GM23338 (cell line): ENCODE measurements at places on chromosomes 7 and 10. TPM values are rescaled to one million over a fixed set of nuclear protein-coding genes. Genes with fewer than 3 reads are reported as not detected.
A peak's percentile ranks its signal among the peaks of the same experiment; 100 is the strongest.

The CALCR gene
- 1.4 and 1.6 TPM in 2 replicates for total RNA-seq

The INA gene
- total RNA-seq = 25.1 and 26.1 TPM in 2 replicates

The CDK1 gene
- 166 and 168 TPM in 2 replicates for total RNA-seq

The IKZF1 gene
- total RNA-seq = 0.43 and 1.8 TPM in 2 replicates

The DPYSL4 gene
- total RNA-seq = 23.9 and 24.6 TPM in 2 replicates

The ERVW-1 gene
- 0.07 TPM in 1 of 2 replicates, not detected in the other for total RNA-seq

The ATP6V0E2 gene
- 18.8 and 34.7 TPM in 2 replicates for total RNA-seq

The POT1 gene
- 40.4 and 44.0 TPM in 2 replicates for total RNA-seq

GRCh38 chr10:111116762-111117445 lies 40.1 kb downstream of the ADRA2A start:
- no peaks in the 10 kb centered on the region for H3K4me1 ChIP-seq
- H3K36me3 ChIP-seq = no peaks in the 10 kb centered on the region
- no peak overlapping the region for H3K27ac ChIP-seq
- DNase-seq = no peak

DNA sequence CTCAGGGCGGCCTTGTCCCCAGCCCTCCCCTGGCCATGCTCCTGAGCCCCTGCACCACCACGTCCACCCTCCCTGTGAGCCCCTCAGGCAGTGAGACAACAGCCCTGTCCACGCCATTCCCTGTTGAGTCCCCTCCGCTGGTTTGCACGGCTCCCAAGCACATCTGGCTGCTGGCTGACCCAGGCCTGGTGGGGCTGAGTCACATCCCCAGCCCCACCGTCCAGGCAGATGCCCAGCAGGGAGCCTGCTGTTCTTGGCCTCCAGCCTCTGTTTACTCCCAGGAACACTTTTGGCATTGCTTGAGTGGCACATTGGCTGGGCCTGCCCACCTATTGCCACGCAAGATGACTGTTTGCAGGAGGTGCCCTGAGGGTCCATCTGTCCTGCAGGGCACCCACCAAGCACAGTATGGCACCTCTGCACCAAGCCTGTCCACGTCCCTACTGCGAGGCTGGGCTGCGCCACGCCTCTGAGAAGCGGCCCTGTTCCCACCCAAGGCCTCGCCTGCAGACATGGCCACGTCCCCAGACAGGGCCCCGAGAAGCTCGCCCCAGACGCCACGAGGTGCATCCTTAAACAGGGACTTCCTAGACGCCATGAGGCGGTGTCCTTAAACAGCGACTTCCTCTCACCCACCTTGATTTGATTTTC lies 48.4 kb upstream of the INPP5A start:
- no peak overlapping the region for H3K4me3 ChIP-seq
- no peaks in the 10 kb centered on the region for H3K4me1 ChIP-seq
- no peak overlapping the region for H3K27ac ChIP-seq

DNA sequence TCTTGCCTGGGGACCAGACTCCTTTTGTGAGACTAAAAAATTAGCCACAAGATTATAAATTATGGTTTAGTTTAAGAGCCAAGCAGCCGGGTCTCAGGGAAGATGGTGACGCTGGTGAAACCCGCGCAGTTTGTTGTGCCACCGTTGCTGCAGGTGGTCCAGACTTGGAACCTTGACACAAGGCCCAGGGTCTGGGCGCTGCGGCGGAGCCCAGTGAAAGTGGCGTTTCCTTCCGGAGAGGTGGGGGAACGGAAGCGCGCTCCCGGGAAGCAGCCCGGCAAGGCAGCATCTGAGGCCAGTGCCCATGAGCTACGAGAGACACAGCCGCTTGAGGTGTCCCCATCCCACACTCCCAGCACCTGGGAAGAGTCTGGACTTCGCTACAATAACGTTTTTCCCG lies 131.6 kb downstream of the SKIDA1 start:
- no peak overlapping the region for H3K27ac ChIP-seq
- H3K4me1 ChIP-seq = peaks cover 25% of the 10 kb centered on the region
- H3K27me3 ChIP-seq = no peaks in the 10 kb centered on the region
- H3K4me3 ChIP-seq = no peak overlapping the region

GRCh38 chr10:21427804-21428481 lies 97.5 kb downstream of the SKIDA1 start:
- H3K4me3 ChIP-seq = no peak overlapping the region
- no peaks in the 10 kb centered on the region for H3K27me3 ChIP-seq
- no peak overlapping the region; the same call in 1 of the 2 replicates for H3K27ac ChIP-seq
- H3K4me1 ChIP-seq = no peaks in the 10 kb centered on the region
- peak; percentile 26 for DNase-seq

DNA sequence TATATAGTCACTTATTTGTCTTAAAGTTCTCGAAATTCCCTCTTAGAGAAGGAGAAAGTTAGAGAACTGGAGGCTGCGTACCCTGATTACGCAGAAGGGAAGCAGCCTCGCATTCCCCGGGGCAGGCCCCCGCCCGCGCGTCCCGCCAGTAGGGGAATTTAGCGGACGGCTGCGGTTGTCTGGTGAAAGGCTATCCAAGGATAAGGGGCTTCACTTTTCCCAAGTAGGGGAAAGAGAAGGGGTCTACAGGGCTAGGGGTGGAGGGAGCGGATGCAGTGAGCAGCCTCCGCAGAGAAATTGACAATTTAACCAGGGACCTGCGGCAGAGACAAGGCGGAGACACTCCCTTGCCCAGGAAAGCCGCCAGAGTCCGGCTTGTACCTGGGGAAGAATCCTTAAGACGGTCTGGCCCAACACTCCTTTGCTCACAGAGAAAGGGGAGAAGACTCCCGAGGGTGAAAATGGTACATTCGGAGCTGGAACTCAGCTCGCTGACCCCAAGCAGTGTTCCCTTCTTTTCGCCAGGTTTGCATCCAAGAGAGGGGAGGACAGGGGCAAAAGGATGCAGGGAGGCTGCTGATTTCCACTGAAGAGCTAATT lies 994 bp upstream of the MAGI2 start:
- DNase-seq = peak; percentile 52
- H3K36me3 ChIP-seq = no peaks in the 10 kb centered on the region
- H3K27me3 ChIP-seq = peaks cover 84% of the 10 kb centered on the region
- H3K4me3 ChIP-seq = peak overlapping the region; percentile 79

GRCh38 chr10:80204677-80205476 lies 460 bp downstream of the ANXA11 start:
- H3K4me3 ChIP-seq = peak overlapping the region; percentile 73
- no peaks in the 10 kb centered on the region; the same call in 1 of the 2 replicates for H3K36me3 ChIP-seq
- peaks cover 42% of the 10 kb centered on the region for H3K4me1 ChIP-seq
- peak overlapping the region; percentile 81; the same call in 1 of the 2 replicates for H3K27ac ChIP-seq
- peak; percentile 60 for DNase-seq

DNA sequence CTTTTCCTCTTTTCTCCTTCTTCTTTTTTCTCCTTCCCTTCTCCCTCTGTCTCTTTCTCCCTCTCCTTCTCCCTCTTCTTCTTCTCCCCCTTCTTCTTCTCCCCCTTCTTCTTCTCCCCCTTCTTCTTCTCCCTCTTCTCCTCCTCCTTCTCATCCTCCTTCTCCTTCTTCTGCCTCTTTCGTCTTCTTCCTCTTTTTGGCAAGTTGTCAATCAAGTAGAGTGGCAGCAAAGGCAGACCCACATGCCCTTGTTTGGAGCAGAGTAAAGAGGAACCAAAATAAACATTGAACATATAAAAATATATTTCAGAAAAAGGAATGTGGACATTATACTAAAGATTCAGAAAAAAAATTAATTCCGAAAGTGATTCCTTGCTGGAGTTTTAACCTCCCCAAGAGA lies 59.6 kb upstream of the ZNF33B start:
- no peaks in the 10 kb centered on the region for H3K27me3 ChIP-seq
- H3K36me3 ChIP-seq = no peaks in the 10 kb centered on the region
- DNase-seq = no peak
- H3K27ac ChIP-seq = no peak overlapping the region
- H3K4me3 ChIP-seq = no peak overlapping the region

GRCh38 chr7:27576360-27576944 lies 86.2 kb downstream of the HIBADH start:
- no peaks in the 10 kb centered on the region for H3K27me3 ChIP-seq
- H3K4me3 ChIP-seq = no peak overlapping the region
- H3K4me1 ChIP-seq = peaks cover 9% of the 10 kb centered on the region; the same call in 1 of the 2 replicates
- no peak overlapping the region for H3K27ac ChIP-seq
- DNase-seq = peak; percentile 71

DNA sequence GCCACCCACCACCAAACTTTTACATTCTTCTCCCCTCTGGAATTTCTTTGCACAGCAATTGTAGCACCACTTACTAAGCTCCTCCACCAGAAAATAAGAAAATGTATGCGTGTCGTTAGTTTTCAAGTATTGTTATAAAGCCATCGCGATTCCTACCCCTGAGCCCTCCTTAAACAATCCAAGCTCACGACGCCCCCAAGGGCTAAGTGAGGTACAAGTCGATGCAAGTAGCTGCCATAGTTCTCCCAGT lies 1.3 kb downstream of the FRAT2 start:
- peak; percentile 76 for DNase-seq
- H3K36me3 ChIP-seq = no peaks in the 10 kb centered on the region
- peak overlapping the region; percentile 82 for H3K4me3 ChIP-seq
- H3K27ac ChIP-seq = peak overlapping the region; percentile 85; the same call in 1 of the 2 replicates
- peaks cover 46% of the 10 kb centered on the region for H3K4me1 ChIP-seq
- no peaks in the 10 kb centered on the region for H3K27me3 ChIP-seq

GRCh38 chr10:93378997-93379730 lies 103.0 kb downstream of the MYOF start:
- H3K36me3 ChIP-seq = no peaks in the 10 kb centered on the region
- H3K27ac ChIP-seq = no peak overlapping the region
- H3K4me1 ChIP-seq = no peaks in the 10 kb centered on the region
- H3K4me3 ChIP-seq = no peak overlapping the region

DNA sequence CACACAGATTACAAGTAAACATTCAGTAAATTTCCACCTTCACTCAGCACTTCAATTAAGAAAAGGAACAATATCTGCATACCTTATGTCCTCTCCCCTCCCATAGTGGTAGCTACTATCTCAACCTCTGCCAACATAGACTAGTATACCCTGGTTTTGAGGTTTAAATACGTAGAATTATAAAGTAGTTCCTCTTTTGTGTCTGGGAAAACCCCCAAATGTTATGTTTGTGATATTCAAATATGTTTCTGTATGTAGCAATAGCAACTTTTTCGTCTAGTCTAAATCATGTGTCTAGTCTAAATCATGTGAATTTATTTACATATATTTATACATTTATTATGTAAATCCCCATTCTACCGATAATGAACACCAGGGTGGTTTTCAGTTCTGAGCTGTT lies 13.2 kb upstream of the CAMK2B start:
- DNase-seq = no peak
- H3K4me1 ChIP-seq = no peaks in the 10 kb centered on the region
- H3K27ac ChIP-seq = no peak overlapping the region
- no peaks in the 10 kb centered on the region; the same call in 1 of the 2 replicates for H3K27me3 ChIP-seq

DNA sequence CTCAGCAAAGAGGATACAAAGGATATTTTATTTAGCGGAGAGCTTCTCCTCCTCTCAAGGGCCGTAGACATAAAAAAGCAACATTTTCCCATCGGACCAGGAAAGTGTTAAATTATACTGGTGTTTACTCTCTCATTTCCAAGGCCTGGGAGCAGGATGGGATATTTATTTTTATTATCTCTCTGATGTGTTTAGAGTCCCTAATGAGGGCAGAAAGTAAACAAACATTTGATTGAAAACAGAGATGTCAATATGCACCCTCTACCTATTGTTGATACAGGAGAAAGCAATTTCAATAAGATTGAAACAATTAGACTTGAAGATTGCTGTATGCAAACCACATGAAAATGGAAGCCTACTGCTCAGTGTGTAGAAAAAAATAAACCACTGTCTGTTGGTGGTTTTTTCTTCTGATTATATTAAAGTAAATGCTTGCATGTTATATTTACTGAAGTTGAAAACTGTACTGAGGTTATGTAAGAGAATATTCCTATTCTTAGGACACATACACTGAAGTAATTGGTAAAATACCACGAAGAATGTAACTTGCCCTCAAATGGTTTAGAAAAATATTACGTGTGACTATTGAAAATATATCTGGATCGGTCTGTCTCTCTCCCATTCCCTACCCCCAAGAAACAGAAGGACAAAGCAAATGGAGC lies 59.3 kb downstream of the ATXN7L1 start:
- no peak overlapping the region for H3K4me3 ChIP-seq
- DNase-seq = no peak
- peaks cover 19% of the 10 kb centered on the region for H3K4me1 ChIP-seq
- no peak overlapping the region for H3K27ac ChIP-seq
- H3K27me3 ChIP-seq = no peaks in the 10 kb centered on the region
- no peaks in the 10 kb centered on the region for H3K36me3 ChIP-seq

- no peak for DNase-seq
- no peaks in the 10 kb centered on the region for H3K36me3 ChIP-seq
- H3K4me3 ChIP-seq = no peak overlapping the region
These were observed 146.3 kb downstream of the SKIDA1 start for GRCh38 chr10:21379143-21379542.

GRCh38 chr7:20305726-20306125 lies 25.0 kb upstream of the ITGB8 start:
- no peak for DNase-seq
- no peak overlapping the region for H3K27ac ChIP-seq
- H3K36me3 ChIP-seq = no peaks in the 10 kb centered on the region
- H3K4me3 ChIP-seq = no peak overlapping the region
- peaks cover 21% of the 10 kb centered on the region for H3K4me1 ChIP-seq

DNA sequence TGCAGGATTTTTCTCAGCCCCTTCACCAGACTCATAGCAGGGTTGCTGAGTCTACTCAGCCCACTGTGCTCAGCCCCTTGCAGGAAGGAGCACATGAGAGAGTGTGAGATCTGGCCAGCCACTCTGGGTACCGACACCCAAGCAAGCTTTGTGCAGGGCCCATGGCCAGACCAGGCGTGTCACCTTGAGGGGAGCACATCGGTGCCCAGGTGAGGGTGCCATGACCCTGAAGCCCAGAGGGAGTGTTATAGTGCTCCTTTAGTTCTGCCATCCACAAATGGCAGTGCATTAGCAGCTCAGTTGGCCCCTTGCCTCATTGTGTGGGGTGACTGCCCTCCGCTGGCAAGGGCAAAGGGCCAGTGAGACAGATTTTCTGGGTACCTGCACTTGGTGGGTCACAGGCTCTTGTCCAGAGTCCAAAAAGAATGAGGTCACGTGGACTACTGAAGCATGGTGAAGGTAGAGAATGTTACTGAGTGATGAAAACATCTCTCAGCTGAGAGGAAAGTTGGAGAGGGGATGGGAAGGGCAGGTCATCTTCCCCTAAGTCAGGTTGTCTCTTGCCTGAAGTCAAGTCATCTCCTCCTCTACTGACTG lies 181.8 kb downstream of the MACC1 start:
- DNase-seq = no peak
- H3K36me3 ChIP-seq = no peaks in the 10 kb centered on the region; the same call in 1 of the 2 replicates
- no peak overlapping the region for H3K4me3 ChIP-seq
- H3K27me3 ChIP-seq = no peaks in the 10 kb centered on the region
- H3K27ac ChIP-seq = no peak overlapping the region

DNA sequence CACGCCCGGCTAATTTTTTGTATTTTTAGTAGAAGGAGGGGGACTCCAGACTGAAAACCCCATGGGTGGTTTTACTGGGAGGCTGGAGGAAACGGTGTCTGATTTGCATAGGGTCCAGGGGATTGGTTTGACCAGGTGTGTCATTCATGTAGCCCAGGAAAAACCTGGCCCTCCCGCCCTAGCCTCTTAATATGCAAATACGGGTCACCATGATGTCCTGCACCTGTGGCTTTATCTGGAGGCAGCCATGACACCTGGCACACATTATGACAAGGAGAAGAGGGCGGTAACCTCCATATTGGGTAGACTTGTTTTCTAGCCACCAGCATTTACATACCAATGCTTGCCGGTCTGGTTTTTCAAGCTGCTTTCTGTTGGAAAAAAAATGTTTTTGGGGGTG lies 68.0 kb downstream of the TRIL start:
- peak overlapping the region; percentile 29 for H3K4me3 ChIP-seq
- no peaks in the 10 kb centered on the region for H3K27me3 ChIP-seq
- H3K36me3 ChIP-seq = no peaks in the 10 kb centered on the region
- peak; percentile 96 for DNase-seq
- H3K4me1 ChIP-seq = peaks cover 15% of the 10 kb centered on the region; the same call in 1 of the 2 replicates

GRCh38 chr10:74335501-74335900 lies 184.5 kb downstream of the ADK start:
- no peaks in the 10 kb centered on the region for H3K36me3 ChIP-seq
- H3K27me3 ChIP-seq = no peaks in the 10 kb centered on the region
- H3K4me1 ChIP-seq = no peaks in the 10 kb centered on the region
- DNase-seq = no peak
- no peak overlapping the region for H3K27ac ChIP-seq
